ENCODE measurements at places on chromosomes 6 and 20.

DNA sequence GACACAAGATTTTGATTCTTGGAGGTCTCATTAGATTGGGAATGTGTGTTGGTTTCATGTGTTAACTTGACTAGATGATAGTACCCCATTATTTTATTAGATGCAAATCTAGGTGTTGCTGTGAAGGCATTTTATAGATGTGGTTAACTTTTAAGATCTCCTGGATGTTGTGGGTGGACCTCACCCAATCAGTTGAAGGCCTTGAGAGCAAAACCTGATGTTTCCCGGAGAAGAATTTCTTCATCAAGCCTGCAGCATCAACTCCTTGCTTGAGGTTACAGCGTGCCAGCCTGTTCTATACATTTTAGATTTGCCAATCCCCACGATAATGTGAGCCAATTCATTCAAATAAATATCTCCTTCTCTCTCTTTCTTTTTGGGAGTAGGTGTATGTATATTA lies 66.8 kb upstream of the EXOC2 start:
- DNase-seq, result no peak

DNA sequence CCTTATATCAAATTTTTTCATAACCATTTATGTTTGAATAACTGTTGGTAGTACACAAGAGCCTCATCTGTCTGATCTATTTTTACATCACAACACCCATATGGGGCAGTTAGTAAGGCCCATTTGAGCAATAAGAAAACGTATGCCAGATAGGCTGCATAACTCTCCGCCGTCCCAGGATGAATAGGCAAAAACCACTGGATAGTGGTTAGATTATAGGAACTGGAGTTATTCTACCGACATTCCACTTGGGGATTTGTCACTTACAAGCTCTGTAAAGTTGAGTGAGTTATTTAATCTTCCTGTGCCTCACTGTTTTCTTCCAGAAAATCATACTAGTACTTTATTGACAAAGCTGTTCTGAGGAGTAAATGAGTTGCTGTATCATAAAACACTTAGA lies 881.9 kb downstream of the QKI start:
- no peak for DNase-seq

GRCh38 chr6:2355150-2355549 lies 109.7 kb upstream of the GMDS start:
- no peak for DNase-seq

- no peak for DNase-seq
Measured at GRCh38 chr6:22544476-22544875, 24.9 kb upstream of the HDGFL1 start.

- DNase-seq, result peak; percentile 88
Measured at GRCh38 chr6:52877168-52877567, 32.3 kb downstream of the GSTA3 start.

DNA sequence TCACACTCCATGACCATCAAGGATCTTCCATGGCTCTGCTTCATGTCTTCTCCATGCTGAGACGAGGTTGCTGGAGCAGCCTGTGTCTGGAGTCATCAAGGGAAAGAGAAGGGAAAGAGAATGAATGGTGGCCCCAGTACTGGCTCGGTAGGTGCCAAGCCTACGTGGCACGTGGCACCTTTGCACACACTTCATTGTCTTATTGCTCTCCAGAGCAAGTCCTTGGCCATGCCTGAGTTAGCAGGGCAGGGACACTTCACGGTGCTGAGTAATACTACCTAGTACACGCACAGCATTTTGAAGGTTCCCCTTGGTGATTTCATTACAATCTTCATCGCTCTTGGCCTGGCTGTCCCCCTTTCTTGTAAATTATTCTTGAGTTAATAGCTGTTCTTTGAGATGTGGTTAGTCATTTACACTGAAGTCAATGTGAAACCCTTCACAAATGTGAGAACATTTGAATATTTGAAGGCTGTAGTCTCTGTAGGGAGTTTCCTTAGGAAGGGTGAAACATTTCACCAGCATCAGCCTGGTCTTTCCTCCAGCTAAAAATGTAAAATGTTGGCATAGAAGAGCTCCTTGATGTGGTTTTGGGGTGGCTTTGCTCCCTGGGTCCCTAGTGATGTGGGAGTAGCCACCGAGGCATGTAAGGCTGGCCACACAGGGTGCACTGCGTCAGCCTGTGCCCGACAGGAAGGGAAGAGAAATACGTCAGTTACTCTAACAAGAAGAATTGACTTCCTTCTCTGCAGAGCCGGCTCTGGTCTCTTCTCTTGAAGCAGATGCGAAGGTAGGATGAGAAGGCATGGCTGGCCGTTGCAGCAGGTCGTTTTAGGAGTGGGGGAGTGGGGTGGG lies at the start of gene SYTL3:
Gene SYTL3, plus strand, starts transcription at position 766 of the 855 bp plus-strand sequence. CDS start 13,215 bp downstream, outside the sequence.
- peak; percentile 69 for DNase-seq

DNA sequence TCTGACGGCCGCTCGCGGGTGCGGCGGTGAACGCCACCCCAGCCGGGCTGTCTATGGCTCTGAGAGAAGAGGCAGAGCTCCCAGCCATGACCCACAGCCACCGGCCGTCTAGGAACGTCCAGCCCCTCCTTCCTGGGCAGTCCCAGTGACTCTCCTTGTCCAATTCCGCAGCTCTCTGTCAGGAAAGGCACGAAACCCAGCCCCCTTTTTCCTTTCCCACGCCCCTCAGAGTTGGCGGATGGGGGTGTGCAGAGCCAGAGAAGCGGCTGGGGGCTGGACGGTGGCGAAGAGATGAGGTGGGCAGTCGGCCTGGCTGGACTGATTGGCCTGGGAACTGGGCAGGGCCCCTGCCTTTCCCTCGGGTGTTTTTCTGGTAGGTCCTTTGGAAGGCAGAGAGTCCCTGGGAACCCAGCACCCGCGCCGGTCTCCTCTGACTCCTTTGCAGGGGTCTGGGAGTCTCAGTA lies 1.5 kb downstream of the EBF4 start:
- no peak for DNase-seq

- DNase-seq, result no peak
Measured at GRCh38 chr6:21846541-21847451, 253.2 kb downstream of the SOX4 start.

- no peak for DNase-seq
Measured at GRCh38 chr6:119024111-119024510, 54.4 kb downstream of the FAM184A start.

GRCh38 chr6:40735521-40735920 lies 148.4 kb upstream of the LRFN2 start:
- no peak for DNase-seq

DNA sequence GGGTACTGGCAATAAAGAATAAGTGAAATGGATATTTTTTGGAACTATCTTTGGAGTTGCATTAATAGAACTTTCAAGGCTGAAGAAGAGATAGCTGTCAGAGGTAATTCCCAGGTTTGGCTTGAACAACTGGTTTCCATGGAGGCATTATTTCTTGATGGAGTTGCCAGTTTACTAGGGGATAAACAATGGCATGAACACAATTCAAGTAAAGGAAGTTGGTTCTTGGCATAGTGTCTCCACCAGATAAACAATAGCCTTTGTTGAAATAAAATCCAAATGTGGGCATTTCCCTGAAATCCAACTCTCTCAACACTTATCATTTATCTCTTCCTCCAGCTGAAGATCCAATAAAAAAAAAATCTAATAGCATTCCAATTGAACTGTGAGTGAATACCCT lies 454.9 kb downstream of the C6orf118 start:
- no peak for DNase-seq

DNA sequence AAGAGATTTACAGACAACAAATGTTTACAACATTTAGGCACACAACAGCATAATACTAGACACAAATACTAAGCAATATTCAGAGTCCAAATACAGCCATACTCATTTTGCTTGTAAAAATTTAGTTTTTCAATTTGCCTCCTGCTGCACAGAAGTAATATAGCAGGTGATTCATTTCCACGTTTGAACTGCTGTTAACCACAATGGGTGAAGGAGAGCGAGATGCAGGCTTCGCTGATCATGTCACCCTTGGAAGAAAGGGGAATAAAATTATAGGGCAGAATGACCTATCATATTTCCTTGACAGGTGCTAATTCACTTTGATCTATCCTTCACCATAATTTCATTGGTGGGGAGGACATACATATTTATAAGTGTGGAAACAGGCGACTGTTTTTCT lies 643.8 kb upstream of the AGPAT4 start:
- DNase-seq, result no peak

DNA sequence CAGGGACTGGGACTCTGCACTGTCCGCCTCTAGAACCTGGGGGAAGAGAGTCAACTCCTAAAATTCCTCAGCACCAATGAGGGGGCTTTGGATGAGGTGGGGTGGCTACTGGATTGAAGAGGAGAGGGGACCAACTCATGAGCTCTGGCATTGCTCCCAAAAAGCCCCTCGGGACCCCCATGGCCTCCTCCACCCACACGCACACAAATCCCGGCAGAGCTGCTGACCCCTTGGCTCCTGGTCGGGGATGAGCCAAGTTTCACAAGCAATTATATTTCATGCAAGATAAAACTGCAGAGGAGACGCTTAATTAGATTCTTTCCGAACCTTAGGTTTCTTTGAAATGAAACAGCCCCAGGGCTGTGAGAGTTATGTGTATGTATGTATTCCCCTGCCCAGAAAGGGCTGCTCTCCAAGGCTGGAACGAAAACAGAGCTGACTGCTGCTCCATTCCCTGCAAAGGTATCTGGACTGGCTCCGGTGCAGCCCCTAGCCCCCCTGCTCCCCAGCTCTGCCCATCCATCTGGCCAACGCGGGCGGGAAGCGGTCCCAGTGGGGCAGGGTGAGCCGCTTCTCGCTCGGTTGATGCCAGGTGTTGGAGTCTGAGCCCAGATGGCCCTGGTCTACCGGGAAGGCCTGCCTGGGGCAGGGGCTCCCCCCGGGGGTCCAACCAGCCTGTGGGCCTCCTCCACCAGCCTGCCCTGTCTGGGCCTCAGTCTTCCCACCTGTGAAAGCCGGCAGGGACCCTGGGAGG lies 46.8 kb upstream of the STX16 start:
- DNase-seq, result no peak

- DNase-seq, result no peak
Measured at GRCh38 chr6:52045481-52045880, 41.9 kb downstream of the PKHD1 start.

DNA sequence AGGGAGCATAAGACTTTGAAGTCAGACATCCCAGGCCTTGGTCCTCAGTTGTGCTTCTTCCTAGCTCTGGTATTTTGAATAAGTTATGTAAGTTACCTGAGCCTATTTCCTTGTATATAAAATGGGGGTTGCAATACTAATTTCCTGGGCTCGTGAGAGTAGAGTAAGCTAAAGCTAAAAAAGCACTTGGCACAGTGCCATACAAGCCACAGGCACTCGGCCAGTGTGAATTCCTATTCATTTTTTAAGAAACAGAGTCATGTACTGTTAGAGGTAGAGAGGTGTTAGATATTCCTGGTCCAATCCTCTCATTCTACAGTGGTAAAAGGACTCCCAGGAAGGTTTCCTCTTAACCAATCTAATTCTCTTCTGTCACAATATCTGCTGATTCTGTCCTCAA lies 79.6 kb upstream of the EPB41L1 start:
- no peak for DNase-seq

DNA sequence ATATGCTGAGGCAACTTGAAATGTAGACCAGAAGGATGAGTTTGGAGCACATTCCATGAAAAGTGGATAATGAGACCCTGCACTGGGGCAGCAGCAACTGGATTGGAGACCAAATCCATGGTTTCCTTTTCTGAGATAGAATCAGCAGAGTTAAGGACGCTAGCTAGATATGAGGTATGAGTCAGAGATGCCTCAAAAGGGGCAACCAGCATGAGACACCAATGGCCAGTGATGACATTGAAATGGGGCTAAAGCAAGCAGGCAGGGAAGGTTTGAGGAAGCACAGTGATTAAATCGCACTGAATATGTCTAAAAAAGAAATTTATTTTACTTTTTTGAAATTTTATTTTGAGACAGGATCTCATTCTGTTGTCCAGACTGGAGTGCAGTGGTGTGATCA lies 802.4 kb downstream of the TFAP2A start:
- no peak for DNase-seq

DNA sequence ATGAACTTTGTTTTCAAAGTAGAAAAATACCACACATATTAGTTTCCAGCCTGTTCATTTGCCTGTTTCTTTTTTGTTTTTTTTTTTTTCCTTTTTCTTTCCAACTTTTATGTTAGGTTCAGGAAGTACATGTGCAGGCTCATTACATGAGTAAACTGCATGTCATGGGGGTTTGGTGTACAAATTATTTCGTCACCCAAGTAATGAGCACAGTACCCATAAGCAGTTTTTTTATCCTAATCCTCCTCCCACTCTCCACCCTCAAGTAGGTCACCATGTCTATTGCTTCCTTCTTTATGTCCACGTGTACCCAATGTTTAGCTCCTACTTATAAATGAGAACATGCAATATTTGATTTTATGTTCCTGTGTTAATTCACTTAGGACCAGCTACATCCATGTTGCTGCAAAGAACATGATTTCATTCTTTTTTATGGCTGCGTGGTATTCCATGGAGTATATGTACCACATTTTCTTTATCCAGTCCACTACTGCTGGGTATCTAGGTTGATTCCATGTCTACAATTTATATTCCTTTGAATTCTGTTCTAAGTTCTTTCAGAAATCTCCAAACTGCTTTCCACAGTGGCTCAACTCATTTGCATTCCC lies 31.8 kb downstream of the SNX14 start:
- DNase-seq, result no peak

DNA sequence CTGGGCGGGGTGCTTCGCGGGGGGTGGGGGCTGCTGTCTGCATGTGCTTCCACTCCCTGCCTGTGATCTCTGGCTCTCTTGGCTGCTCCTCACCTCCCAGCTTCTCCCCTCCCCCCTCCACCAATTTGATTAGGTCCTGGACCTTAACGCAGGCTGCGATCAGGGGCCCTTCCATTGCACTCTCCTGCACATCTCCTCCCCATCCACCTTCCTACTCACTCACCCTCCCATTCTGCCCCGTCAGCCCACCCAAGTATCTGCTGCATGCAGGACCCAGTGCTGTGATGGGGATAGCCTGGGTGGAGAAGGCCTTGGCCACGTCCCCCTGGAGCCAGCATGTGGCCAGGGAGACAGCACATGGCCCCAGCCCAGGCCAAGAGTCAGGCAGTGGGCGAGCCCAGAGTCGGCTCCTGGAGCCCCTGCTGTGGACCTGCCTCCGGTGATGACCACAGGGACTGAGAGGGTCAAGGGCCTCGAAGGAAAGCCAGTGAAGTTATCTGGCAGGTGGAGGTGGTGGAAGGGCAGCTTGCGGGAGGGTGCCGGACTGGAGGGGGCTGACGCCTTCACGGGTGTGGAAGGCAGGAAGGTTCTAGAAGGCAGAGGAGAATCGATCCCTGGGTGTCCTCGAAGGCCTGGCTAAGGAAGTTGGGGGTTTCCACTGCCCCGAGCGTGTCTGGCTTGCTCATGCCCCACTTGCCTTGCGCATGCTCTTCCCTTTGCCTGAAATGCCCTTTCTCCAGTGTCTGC lies 40.7 kb downstream of the SRC start:
- DNase-seq, result no peak

All from AG04449 (cell line).